Articular chondrocyte of knee joint (primary cell): ENCODE measurements at places on chromosomes 2 and 18. TPM values are rescaled to one million over a fixed set of nuclear protein-coding genes. Genes with fewer than 3 reads are reported as not detected.

Gene IRS1
- 31.0 and 33.8 TPM in 2 replicates for total RNA-seq

Gene EEF1B2
- total RNA-seq = 572 and 731 TPM in 2 replicates

Gene TWIST2
- total RNA-seq = 6.9 and 9.2 TPM in 2 replicates

Gene BOLL
- not detected in 2 replicates for total RNA-seq

Gene DTNA
- total RNA-seq = 1.8 and 3.4 TPM in 2 replicates

Gene SLC66A2
- 28.9 and 34.9 TPM in 2 replicates for total RNA-seq

Gene ALK
- not detected in 2 replicates for total RNA-seq

Gene DSG2
- 5.4 and 12.5 TPM in 2 replicates for total RNA-seq

Gene COL4A4
- total RNA-seq = under 0.01 and 0.11 TPM in 2 replicates

Gene MC2R
- total RNA-seq = not detected in 2 replicates

Gene PLCD4
- 14.0 and 14.2 TPM in 2 replicates for total RNA-seq

Gene POU3F3
- not detected in 2 replicates for total RNA-seq

Gene RNU2-63P
- under 0.01 TPM in 1 of 2 replicates, not detected in the other for total RNA-seq

Gene ABCG8
- not detected in 2 replicates for total RNA-seq

Gene SIX2
- total RNA-seq = 35.5 and 41.8 TPM in 2 replicates

Gene TCF7L1
- total RNA-seq = 6.1 and 6.9 TPM in 2 replicates

Gene BMP10
- total RNA-seq = not detected in 2 replicates

Gene GPAT2
- total RNA-seq = 0.76 and 0.91 TPM in 2 replicates

Gene STK36
- 24.1 and 25.5 TPM in 2 replicates for total RNA-seq

Gene SYT4
- total RNA-seq = not detected in 2 replicates

Gene CBLN2
- not detected in 2 replicates for total RNA-seq

Gene KIAA2012
- under 0.01 TPM in 1 of 2 replicates, not detected in the other for total RNA-seq

Gene ALPI
- total RNA-seq = not detected in 2 replicates

Gene POTEC
- not detected in 2 replicates for total RNA-seq

Gene LYPD6B
- 0.52 and 2.4 TPM in 2 replicates for total RNA-seq

Gene CROCC2
- total RNA-seq = under 0.01 TPM in 2 replicates

Gene CDH2
- total RNA-seq = 0.52 and 0.65 TPM in 2 replicates

Gene GRB14
- 0.52 and 0.97 TPM in 2 replicates for total RNA-seq

Gene ZNF385B
- total RNA-seq = 13.5 and 19.7 TPM in 2 replicates

Gene MC4R
- not detected in 2 replicates for total RNA-seq

Gene IL18R1
- total RNA-seq = 4.2 and 4.4 TPM in 2 replicates

Gene CDK15
- total RNA-seq = 0.11 and 0.13 TPM in 2 replicates

Gene GPR45
- not detected in 2 replicates for total RNA-seq

Gene CRACDL
- total RNA-seq = under 0.01 and 0.11 TPM in 2 replicates

Gene ACADL
- total RNA-seq = 0.65 and 1.2 TPM in 2 replicates

Gene GAREM1
- total RNA-seq = 3.0 and 5.1 TPM in 2 replicates

Gene CHRNG
- not detected in 2 replicates for total RNA-seq

Gene FAP
- 225 and 248 TPM in 2 replicates for total RNA-seq

Gene C2orf15
- total RNA-seq = 0.11 and 0.13 TPM in 2 replicates
